ENCODE measurements at places on chromosomes 3 and 15.

DNA sequence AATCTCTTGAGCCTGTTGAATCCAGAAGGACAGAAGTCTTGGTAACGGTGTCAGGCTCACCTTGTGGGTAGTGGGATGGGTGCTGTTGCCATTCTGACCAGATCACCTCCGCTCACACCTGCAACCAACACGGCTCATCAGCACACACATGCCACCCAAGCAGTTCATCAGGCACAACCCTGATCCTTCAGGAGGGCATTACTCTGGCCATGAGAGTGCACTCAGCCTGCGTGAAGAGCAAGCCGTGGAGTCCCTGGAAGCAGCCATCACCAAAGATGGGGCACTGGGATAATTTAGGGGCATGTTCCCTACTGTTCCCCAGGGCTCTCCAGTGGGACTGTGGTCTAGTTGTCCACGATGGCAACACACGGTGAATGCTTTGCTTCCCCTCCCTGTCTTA lies 120.5 kb downstream of the SHQ1 start:
- no peak for DNase-seq

DNA sequence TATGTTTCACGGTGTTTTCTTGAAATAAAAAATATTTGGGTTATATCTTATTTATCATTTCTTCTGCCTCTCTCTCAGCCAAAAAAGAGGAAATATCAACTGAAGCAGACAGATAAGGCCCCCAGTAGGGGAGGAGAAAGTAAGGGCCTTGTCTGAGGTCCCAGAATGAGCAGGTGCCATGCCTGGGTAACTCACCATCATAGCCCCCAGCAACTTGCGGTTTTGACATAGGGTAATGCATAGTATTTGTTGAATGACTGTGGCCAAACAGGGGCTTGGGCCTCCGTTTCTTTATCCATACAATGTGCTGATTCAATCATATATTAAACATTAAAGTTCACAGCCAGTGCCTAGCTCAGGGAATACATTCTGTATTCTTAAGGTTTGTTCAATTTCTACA lies 119.6 kb downstream of the ABI3BP start:
- DNase-seq: no peak

GRCh38 chr3:160185751-160186150 lies 39.5 kb upstream of the C3orf80 start:
- DNase-seq: no peak

- DNase-seq: no peak
These were observed 72.4 kb downstream of the SENP2 start for GRCh38 chr3:185658504-185658912.

GRCh38 chr15:58582160-58582559 lies 150.4 kb downstream of the LIPC start:
- DNase-seq: no peak

- no peak for DNase-seq
These were observed 45.8 kb downstream of the PARP15 start for GRCh38 chr3:122623031-122623829.

GRCh38 chr3:46017720-46018119 lies 9.6 kb downstream of the XCR1 start:
- no peak for DNase-seq

- peak; percentile 47 for DNase-seq
These were observed 788 bp upstream of the WDR73 start for GRCh38 chr15:84654689-84655453.

GRCh38 chr3:72214066-72214951 lies 429.4 kb upstream of the PROK2 start:
- no peak for DNase-seq

DNA sequence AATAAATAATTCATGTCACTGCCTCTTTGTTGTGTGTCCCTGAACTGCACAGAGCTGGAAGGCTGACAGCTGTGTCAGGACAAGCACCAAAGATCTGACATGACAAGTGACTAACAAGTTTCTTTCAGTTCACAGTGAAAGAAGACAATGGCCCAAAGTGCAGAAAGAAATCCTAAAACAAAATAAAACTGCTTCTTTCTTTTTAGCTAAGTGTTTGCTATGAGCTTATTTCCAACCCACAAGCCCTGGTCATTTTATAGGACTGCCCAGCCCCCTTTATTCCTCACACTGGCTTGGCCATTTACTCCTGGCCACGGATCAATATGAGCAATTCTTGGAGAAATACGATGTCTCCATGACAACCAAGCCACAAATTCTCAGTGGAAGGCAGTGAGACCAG lies 238.5 kb downstream of the WDR72 start:
- no peak for DNase-seq

- DNase-seq: no peak
These were observed 177.6 kb downstream of the KCNAB1 start for GRCh38 chr3:156298014-156298413.

- no peak for DNase-seq
These were observed 106.8 kb upstream of the SLC7A14 start for GRCh38 chr3:170692720-170693119.

DNA sequence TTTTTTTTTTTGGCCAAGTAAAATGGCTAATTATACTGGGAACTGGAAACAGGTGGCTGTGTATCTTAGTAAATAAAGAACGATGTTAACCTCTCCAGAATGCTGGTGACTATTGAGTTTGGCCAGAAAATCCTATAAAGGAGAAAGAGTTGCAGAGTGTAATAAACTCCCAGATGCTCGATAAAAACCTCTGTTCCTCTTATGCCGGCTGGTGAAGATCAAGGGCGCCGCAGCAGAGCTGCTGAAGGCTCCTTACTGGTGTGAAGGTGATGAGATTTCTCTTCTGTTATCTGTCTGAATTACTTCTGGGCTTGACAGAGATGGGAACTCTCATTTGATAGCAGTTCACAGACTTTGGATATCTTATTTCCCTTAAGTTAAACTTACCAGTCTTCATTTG lies 104.6 kb downstream of the PTPRG start:
- no peak for DNase-seq

DNA sequence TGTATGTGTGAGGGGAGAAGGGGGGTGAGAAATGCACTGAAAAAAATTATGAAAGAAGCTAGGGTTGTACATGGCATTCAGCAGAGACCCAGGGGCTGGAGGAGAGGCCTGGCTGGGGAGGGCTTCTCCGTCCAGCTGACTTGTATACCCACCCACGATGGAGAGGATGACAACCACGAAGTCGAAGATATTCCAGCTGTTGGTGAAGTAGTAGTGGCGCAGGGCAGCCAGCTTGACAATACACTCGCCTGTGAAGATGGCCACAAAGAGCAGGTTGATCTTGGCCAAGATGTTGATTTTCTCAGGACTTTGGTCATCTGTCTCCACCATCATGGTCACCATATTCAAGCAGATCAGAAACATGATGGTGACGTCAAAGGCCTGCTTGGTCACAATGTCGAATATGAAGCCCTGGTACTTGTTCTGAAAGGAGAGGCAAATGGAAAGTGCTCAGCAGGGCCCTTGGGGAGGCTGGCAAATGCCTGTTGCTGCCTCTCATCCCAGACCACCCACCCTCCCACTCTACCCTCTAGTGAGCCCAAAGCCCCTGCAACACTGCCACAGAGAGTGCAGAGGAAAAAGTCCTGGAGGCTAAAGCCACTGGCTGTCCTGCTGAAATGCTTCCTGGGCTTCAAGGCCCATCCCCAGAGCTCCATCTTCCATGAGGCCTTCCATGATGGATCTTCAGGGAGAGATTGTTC lies 58.1 kb downstream of the EXOG start:
- no peak for DNase-seq

DNA sequence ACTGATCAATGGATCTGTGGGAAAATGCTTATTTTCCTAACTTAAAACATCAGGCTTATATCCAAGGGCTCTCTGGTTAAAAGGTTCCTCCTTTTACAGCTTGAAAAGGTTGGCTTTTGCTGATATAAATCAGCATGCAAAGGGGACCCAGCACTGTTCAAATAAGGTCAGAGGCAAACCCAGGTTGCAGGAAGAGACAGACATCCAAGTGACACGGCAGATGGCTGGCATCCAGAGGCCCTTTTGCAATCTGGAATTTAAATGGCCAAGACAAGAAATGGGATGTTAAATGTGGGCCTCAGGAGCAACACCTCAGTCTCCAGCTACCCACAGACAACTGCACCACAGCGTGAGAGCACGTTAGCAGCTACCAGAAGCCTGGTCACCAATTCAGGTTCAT lies 6.3 kb downstream of the SH3BP5 start:
- no peak for DNase-seq

GRCh38 chr15:90610190-90610589 lies 80.5 kb downstream of the CRTC3 start:
- DNase-seq: no peak

DNA sequence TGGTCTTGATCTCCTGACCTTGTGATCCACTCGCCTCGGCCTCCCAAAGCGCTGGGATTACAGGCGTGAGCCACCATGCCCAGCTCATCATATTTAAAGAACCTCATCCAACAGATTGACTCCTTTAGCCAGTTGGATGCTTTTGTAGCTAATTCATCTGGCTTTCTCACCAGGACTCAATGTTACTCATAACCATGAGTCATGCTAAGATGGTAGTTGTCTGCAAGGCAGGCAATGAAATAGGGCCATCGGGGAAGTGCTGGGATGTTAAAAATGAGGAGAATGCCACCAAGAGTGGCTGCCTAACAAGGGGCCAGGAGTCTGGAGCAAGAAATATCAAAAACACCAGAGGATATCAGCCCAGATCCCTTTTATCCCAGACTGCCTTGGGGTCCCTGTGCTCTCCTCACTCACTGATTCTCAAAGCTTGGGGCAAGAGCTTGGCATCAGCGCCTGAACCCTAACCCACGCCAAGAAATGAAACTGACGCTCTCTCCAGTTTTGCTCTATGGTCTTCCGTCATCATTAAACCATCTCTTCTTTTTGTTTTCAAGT lies 7.4 kb upstream of the PCOLCE2 start:
- no peak for DNase-seq

GRCh38 chr3:56812754-56813652 lies 11.3 kb upstream of the ARHGEF3 start:
- no peak for DNase-seq

- no peak for DNase-seq
These were observed 43.0 kb upstream of the TLE3 start for GRCh38 chr15:70140543-70141375.

DNA sequence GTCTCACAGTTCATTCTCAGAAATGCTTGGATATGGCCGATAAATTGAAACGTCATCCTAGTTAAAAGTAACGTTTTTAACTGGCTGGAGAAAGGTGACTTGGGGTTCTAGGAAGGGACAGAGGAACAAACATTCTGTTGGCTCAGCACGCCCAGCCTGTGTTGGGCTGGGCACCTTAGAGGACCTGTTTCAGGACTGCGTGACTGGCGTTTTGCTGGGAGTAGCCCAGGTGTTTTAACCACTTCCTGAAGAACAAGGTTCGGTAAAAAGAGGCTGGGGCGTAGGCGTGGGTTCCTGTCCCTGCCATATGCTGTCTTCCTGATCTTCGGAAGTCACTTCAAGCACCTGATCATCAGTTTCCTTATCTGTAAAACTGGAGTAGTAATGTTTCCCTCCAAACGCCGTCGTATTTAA lies 1.1 kb upstream of the TLNRD1 start:
- DNase-seq: no peak

- no peak for DNase-seq
These were observed 4.7 kb downstream of the ZIC1 start for GRCh38 chr3:147413686-147414389.

- DNase-seq: no peak
These were observed 292.8 kb upstream of the ZNF717 start for GRCh38 chr3:76078101-76078500.

DNA sequence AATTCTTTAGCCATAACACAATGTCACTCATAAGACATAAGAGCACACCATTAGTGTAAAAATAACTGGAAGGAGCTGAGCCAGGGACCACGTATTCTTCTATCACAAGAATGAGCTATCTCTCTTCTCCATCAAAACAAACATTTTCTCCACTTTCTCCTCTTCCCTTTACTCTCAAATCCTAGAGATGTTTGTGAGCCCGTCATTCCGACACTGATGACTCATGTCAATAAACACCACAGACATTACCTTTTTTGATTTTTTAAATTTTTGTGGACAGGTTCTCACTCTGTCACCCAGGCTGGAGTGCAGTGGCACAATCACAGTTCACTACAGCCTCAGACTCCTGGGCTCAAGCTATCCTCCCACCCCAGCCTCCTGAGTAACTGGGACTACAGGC lies 86.6 kb downstream of the MEX3B start:
- no peak for DNase-seq

DNA sequence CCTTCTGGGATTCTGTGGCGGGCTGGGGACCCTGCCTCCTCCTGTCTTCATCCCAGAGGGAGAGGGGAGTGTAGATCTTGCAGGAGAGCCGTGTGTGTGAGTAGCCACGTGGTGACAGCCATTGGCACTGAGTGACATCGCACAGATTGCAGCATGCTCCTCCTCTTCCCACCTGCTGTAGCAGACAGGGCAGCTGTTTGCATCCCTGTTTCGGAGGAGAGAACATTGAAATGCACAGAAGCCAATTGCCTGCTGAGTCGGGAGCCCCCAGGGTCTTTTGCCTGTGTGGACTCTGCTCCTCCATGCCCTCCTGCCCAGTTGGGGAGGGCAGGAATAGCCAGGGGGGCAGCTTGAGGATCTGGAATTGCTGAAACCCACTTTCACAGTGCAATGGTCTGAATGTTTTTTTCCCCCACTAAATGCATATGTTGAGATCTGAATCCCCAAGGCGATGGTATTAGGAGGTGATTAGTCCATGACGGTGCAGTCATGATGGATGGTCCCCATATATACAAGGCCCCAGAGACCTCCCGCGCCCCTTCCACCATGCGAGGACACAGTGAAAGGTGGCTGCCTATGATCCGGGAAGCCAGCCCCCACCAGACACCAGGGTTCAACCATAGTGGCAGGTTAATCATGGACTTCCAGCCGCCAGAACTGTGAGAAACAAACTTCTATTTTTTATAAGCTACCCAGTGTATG lies 66.8 kb downstream of the CHRNA7 start:
- no peak for DNase-seq

GRCh38 chr3:95539950-95540483 lies 1274.4 kb upstream of the EPHA6 start:
- DNase-seq: no peak

DNA sequence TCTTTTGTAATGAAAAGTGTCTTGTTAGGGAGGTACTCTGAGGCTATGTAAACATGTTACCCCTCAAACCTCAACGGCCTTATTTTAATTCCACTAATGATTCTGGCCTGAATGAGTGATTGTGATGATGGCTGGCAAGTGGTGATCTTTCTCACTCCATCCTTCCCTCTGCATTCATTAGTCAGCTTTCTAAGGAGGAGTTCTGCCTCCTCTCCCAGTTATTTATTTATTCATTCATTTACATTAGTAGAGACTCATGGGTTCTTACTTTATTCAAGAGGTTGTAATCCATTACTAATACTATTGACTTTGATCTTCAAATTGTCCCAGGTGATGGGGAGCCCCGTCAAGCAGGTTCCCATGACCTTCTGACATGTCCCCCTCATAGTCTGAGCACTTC lies 35.3 kb downstream of the GNB5 start:
- no peak for DNase-seq

- no peak for DNase-seq
These were observed 35.0 kb downstream of the KBTBD8 start for GRCh38 chr3:67033079-67033478.

DNA sequence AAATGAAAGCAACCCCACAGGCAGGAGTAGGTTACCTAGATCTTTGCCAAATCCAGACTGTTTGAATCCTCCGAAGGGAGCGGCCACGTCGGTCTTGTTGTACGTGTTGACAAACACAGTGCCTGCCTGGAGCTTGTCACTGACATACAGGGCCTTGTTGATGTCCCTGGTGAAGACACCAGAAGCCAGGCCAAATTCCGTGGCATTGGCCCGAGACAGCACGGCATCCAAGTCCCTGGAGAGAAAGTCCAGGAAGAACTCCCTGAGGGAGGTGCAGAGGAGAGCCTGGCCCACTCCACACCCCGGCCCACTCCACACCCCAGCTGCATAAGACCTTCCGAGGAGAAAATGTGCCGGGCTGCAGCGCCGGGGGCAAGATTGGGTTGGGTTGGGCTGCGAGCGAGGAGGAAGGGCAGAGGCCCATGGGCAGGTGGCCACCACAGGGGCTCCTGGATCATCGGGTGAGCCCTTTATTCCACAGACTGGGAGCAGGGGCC lies 21.8 kb upstream of the SLC41A3 start:
- no peak for DNase-seq

Data from GM12891 (cell line).